Omental fat pad (tissue), 4 donors: ENCODE measurements at places on chromosomes 6 and 20. TPM values are rescaled to one million over a fixed set of nuclear protein-coding genes. Genes with fewer than 3 reads are reported as not detected.

RIMS4 gene
- 0.79 TPM for total RNA-seq

DNA sequence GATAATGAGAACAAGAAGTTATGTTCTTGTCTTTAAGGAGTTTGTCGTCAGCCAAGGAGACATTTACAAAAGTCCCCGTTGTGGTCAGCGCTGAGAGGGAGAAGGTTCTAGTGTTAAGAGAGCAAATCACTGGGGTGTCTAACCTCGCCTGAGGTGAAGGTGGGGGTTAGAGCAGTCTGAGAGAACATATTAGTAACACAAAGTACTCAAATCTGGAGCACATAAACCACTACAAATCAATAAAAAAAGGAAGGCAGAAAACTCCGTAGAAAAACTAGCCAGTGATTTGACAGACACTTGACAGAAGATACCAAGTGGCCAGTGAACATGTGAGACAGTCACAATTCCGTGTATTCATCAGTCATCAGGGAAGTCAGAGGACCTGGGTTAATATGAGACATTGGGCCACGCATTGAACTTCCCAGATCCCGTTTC is 45.4 kb downstream of the CDS2 start:
- no peak for DNase-seq

- peak; percentile 68 for DNase-seq
Measured at GRCh38 chr6:139291813-139292619, at the start of gene TXLNB. Gene TXLNB (minus strand): TSS chr6:139291998. CDS start chr6:139288899, 3,099 bp downstream.

DNA sequence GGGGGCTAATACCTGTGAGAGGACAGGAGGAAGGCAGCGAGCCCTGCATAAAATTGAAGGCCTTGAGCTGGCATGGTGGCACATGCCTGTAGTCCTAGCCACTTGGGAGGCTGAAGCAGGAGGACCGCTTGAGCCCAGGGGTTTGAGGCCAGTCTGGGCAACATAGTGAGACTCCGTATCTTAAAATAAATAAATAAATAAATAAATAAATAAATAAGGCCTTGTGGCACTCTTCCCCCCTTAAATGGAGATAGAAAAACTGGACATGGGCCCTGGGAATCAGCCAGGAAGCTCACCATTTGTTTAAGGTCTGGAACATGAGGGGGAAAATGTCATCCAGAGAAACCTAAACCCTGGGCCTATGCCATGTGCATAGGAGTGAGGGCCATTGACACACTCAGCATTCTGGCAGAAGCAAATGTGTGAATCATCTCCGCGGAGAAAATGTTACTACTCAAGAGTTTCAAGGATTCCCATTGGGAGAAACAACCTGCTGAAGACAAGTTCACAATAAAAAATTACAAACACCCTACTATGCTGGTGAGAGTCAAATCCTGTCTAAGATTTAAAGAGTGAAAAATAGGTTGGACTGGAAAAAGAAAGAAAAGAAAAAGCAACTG is 51.9 kb upstream of the UBR2 start:
- no peak for DNase-seq

NTSR1 gene
- 0.25 TPM for total RNA-seq

GRCh38 chr6:113779656-113780055 is 77.5 kb upstream of the MARCKS start:
- DNase-seq: no peak

DNA sequence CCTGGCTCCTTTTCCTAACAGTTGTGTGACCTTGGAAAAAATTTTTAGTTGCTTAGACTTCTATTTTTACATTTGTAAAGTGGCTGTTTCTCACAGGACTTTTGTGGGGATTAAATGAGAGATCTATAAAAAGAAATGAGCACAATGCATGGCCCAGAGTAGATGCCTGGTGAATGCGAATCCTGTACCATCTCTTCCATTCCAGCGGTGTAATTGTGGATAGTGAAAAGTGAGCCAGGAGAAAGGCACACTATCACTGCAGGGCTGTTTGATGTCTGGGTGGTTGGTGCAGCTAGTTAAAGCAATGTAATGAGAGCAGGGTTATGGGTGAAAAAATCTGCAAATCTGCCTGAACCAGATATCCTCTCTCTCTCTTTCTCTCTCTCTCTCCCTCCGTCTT is 347.5 kb upstream of the CITED2 start:
- no peak for DNase-seq

GRCh38 chr20:51888291-51888690 is 86.0 kb upstream of the SALL4 start:
- DNase-seq: no peak

GRCh38 chr20:24936526-24937407 is 12.3 kb upstream of the CST7 start:
- no peak for DNase-seq

DNA sequence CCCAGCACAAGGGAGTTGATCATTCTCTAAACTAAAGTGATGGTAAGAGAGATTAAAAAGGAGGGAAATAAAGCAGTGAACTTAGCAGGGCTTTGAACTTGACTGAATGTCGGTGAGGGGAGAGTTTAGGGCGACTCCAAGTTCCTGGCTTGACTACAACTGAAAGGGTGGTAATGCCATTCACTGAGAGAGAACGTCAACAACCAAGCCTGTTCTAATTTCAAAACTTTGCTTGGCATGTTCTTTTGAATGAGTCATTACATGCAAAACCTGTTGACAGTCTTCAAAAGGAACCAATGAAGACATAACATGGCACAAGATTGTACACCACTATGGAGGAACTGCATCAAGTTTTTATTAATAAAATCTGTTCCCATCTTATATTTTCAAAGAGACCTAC is 10.3 kb upstream of the MYB start:
- DNase-seq: no peak

UBE2J1 gene
- total RNA-seq: 42.7 TPM

- DNase-seq: no peak
Measured at GRCh38 chr20:20199361-20200160, 147.2 kb downstream of the CFAP61 start.

DNA sequence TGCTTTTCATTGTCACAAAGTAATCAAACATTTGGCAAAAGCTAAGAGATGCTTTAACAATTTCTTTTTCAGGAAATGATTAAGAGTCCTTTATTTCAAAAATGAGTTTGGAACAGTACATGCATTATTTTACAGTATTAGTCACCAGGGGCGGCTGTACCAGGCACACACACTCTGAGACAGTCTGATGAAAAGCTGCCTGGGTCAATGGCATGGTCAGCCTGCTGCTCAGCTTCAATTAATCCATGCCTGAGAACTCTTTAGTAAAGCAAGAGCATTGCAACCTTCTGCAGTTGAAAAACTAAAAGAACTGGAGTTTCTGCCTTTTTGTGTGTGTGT is 105.5 kb downstream of the TULP4 start:
- DNase-seq: no peak

GRCh38 chr6:145375502-145375901 is 359.8 kb downstream of the EPM2A start:
- DNase-seq: no peak

GRCh38 chr6:75666592-75666991 is 64.9 kb downstream of the SENP6 start:
- no peak for DNase-seq

TGIF2 gene
- total RNA-seq: 11.0 TPM

- DNase-seq: no peak
Measured at GRCh38 chr6:16004934-16005679, 123.8 kb upstream of the MYLIP start.

- no peak for DNase-seq
Measured at GRCh38 chr6:136058852-136059251, 191.3 kb downstream of the MTFR2 start.
